ENCODE measurements at places on chromosomes 1 and 21.

- no peak for DNase-seq
Measured at GRCh38 chr1:153745417-153745816, 17.6 kb downstream of the INTS3 start.

- no peak for DNase-seq
Measured at GRCh38 chr1:168483539-168483938, 60.3 kb downstream of the XCL2 start.

- DNase-seq, result no peak
Measured at GRCh38 chr1:147613506-147613905, 56.8 kb downstream of the ACP6 start.

GRCh38 chr1:231232870-231233734 lies 7.9 kb upstream of the GNPAT start:
- no peak for DNase-seq

DNA sequence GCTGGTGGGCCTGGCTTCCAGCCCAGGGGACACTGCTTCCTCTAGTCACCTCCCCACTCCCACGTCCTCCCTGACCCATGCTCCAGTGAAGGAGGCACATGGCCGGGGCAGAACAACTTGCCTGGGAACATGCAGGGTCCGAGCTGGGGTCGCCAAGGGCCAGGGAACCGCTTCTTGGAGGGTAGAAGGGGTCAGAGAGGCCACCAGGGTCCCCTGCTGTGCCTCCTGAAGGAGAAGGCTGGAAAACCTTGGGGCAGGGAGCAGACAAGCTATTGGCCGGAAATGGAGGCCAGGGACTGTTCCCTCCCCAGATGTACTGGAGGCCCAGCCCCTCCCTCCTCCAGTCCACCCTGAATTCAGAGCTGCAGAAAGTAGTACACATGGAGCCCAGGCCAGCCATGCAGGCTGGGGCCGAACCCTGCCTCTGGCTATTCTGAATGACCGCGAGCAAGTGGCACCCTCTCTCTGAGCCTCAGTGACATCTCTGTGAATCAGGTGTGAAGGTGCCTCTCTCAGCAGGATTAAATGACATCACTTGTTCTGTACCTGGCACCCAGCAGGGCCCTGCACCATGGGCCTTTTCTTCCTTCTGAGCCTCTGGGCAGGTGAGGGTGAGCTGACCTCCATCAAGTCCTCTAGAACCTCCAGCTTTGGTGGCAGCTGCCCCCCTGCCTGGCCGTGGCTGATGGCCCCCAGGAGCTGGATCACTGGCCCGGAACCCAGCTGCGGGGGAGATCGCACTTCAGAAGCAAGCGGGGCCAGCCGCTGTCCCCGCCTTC lies 15.7 kb downstream of the SPOCD1 start:
- DNase-seq, result no peak

- no peak for DNase-seq
Measured at GRCh38 chr1:7255303-7256058, 470.2 kb downstream of the CAMTA1 start.

DNA sequence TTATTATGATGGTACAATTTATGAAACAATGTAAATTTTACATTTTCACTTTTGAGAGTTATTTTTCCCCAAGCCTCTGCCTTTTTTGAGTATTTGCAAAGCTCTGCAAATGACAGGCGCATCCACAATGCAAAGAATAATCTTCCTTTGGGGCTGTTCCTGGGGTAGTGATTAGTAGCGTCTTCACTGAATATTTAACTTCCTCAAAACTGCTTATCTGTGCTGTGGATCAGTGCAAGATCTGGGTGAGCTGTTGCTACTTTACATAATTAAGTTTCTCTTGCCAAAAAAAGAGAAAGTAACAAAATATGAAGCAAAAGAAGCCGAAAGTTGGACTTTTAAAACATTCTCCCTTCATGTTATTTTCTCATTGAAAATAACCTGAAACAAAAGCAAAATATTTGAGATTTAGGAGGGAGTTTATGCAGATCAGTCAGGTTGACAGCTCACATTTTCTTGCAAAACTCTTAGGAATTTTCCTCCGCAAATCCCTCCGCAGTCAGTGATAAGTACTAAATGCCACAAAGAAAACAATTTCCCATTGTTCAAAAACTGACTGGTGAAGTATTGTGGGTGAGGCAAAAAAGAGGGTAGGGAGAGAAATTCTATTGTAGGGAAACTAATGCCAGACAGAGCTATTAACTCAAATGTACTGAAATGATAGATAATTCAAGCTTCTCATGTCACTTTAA lies 276.4 kb upstream of the B3GALT2 start:
- no peak for DNase-seq

DNA sequence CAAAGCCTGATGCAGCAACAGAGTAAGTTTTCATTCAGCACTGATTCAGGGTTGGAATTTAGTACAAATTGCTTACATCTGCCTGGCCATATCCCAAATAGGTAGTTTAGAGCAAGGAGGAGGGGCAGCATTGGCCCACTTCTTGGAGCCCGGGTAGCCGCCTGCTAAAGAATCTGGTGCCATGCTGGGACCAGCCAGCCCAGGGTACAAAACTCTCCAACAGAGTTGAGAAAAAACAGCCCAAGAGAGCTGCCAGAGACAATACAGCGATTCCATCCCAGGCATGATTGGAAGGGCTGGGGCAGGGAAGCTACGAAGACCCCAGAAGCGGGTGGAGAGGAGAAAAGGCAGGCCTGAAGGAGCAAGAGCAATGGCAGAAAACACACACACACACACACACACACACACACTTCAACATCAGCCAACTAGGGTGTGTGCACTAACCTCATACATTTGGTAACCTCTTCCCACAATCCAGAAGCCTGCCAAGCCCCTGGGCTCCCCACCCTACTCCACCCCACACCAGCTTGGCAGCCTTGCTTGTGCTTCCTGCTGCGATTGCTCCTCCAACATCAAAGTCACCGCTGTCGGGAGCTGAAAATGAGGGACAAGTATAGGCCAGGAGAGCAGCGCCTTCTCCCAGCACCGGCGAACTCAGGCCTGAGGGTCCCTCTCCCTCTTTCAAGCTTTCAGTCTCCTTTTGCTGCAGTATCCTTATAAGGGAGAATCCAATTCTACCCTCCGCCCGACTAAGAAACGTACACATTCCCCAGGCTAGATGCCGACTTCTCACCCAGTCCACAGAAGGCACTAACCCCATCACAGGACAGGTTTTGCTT lies 1.2 kb downstream of the PIK3C2B start:
- no peak for DNase-seq

DNA sequence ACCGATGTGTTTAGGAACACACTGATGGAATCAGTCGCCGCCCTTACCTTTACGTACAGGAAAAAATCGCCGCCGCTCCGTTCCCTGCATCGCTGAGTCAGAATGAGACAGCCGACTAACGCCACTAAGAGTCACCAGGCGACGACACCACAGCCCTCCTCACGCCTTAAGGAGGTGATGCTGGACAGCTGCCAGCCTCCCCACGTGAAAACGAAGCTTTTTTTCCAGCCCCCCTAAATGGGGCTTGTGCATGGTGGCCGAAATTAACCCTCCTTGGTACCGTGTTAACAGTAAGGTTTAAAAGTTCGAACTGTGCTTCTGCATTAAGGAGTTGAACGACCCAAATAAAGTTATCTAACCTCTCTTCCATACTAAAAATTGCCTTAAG lies 511 bp downstream of the DNTTIP2 start:
- peak; percentile 51 for DNase-seq

DNA sequence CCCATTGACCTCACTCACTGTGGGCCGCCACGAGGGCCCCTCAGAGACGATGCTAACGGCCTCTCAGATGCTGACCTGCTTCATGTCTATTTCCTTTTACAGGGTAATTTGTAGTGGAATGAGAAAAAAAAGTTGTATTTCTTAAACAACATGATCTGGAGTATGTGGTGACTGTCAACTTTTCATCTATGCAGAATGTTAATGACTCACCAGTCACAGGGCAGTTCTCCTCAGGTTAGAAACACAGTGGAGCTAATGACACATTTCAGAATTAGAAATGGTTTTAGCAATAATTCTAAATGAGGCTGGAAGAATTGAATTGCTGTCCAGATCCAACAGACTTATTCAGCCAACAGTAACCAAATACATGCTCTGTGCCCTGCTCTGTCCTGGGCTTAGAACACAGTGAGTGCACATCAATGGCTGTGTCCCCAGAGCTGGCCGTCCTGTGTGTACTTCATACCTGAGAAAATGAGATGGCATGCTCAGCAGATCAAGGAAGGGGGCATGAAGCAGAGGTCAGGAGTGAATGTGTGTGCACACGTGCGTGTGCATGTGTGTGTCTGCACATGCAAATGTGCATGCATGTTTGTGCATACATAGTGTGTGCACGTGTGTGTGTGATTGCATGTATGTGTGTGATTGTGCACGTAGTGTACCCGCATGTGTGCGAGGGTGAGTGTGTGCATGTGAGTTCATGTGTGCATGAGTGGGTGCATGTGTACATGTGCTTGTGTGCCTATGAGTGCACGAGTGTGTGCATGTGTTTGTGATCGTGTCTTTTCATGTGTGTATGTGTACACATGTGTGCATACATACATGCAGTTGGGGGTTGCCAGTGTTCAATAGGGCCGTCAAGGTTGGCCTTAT lies 145.3 kb downstream of the PCBP3 start:
- DNase-seq, result no peak

DNA sequence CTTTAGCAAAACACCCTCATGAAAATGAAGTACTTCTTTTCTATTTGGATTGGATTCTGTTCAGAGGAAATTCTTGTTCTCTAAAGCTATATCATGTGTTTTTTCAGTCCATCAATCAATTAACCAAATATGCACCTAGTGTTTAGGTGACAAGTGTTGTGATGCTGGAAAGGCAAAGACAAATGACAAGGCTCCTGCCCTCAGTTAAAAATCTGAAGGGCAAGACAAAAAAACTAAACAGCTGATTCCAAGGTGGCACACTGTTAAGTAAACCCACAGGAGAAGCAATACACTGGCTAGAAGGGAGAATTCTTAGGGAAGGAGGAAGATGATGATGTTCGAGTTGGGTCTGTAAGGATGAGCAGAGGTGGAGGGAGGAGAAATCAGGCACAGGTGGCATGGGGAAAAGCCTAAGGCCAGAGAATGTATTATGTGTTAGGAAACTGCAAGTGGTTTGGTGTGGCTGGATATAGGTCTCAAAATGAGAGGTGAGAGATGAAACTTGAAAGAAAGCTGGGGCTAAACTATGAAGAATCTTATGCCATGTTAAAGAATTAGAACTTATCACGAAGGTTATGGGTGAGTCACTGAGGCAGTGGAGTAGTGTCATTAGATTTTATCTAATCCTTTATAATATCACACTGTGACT lies 51.8 kb upstream of the GFI1 start:
- DNase-seq, result no peak

GRCh38 chr1:215730600-215730999 lies 163.5 kb downstream of the KCTD3 start:
- no peak for DNase-seq

GRCh38 chr1:64898107-64898861 lies 68.1 kb downstream of the JAK1 start:
- DNase-seq, result no peak

- DNase-seq, result no peak
Measured at GRCh38 chr1:230915078-230915477, 46.8 kb upstream of the C1orf198 start.

DNA sequence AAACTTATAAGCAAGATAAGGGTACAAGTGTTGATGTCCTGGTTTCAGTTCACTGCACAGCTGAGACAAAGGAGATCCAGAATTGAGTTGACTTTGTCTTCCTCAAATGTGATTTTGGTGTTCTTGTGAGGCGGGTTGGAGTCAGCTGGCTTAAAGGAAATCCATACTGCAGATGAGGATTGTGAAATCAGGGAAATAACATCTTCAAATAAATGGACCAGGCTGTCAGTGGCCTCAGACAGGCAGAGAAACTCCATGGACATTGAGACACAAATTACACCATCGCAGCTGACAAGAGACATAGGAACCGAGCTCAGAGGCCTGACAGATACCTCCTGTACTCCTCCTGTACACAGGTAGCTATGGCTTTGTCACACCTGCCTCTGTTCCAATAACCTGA lies 27.0 kb upstream of the REG4 start:
- DNase-seq, result no peak

DNA sequence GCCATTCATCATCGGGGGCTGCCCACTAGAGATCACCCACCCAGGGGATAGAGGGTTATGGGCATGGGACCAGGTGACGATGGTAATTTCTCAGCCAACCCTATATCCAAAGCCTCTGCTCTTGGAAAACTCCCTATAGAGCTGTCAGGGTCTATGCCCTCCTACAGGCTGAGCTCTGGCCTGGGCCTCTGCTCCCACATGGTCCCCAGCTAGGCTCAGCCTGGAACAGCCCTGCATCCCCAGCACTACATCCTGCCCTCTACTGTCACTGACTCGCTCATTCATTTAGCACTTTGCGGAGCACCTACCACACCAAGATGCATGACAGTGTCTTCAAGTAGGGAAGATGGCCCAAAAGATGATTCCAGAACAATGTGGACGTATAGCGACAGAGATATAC lies 45.0 kb upstream of the EPS8L3 start:
- DNase-seq, result no peak

Measured in stimulated activated CD8-positive, alpha-beta memory T cell treated with anti-CD3 and anti-CD28 coated beads, Interleukin-2, amount 100 ng/mL, for 48 hours (primary cell).